SK-N-SH treated with all-trans-retinoic acid at 6 μM for 48 hours (cell line): ENCODE measurements at places on chromosomes 1 and 21.

GRCh38 chr21:42305707-42306147 is 9.5 kb downstream of the TFF3 start:
- no peak for ATAC-seq

DNA sequence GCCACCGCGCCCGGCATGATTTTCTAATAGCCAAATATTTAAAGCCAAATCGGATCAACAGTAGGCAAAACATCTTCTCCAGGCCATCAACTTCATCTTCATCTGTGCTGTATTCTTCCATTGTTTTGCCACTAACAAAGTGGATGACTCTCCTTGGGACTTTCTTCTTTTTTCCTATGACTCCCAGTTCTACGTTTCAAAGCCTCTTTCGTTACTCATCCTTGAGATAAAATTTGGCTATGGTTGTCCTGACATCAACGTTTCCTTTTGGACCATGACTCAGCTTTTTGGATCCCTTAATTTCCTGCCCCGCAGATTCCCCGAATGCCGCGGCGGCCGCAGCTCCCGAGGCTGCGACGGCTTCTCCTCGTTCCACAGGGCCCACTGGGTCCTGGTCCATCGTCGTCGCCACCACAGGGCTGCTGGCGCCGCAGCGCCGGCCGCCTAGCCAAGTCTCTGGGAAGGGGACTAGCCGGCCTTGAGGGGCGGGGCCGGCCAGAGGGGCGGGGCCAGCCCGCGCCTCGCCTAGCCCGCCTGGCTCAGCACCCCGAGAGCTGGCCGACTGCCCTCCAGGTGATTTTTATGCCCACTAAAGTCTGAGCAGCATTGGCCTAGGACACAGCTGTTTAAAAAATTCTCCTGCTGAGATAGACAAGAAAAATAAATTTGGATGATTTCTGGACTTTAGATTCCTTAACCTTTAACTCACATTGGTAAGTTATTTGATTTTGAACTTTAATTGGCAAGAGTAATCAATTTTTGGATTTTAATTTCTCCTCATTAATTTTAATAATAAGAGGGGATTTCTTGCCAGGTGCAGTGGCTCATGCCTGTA is 93.9 kb downstream of the ADCY10 start:
- peak; percentile 99 for ATAC-seq

- ATAC-seq, result no peak
Measured at GRCh38 chr1:247204177-247204647, 32.4 kb upstream of the ZNF124 start.

DNA sequence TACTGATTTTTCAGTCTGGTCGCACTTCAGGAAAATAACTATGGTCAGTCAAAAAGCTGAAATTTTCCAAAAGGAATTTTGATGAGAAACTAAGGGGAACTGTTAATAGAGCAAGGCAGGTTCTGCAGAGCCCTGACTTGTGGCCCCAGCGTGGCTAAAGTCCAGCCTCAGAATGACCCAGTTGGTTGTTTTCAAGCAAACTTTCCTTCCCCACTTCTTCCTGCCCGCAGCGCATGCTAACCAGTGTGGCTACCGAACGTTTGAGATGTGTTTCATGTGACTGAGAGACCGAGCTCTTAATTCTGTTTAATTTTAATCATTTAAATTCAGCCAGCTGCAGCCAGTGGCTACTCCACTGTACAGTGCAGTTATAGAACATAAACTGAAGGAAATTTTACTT is 6.2 kb upstream of the IL10RB start:
- no peak for ATAC-seq

DNA sequence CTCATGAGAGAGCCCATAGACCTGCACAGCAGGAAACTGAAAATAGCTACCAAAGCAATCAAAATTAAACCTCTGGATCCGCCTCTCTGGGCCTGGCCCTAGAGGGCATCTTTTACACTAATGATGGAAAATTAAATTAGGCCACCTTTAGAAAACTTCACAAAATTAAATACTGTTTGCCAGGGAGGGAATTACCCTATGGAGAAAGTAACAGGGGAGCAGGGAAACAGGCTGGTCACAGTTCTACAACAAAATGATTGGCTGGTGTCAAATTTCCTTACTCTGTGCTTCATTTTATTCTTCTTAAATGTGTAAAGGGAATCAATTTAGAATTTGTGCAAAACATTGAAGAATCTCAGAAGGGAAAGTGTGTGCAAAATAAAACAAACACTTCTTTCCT is 62.4 kb downstream of the SPATA46 start:
- ATAC-seq, result no peak

- peak; percentile 80 for ATAC-seq
Measured at GRCh38 chr21:29298348-29299045, at the start of gene BACH1. TSS of gene BACH1 (plus strand) at chr21:29298922. CDS start at chr21:29321281, 22,359 bp downstream.

DNA sequence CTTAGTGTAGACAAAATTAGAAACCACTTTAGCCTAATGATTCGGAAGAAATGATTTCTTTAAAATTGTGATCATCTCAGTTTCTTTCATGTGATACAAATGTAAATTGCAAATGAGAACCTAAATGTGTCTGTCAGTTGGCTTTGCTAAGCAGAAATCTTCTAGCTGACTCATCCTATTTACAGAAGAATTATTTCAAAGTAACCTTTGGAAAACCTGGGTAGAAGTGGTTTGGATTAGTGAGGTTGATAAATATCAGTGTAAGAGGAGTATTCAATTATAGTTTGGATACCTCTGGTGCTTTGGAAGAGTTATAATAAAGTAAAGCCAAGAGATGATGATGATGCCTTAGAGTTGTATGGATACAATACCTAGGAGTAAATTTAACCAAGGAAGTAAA is 37.4 kb downstream of the CC2D1B start:
- peak; percentile 27; the same call in 1 of the 3 replicates for ATAC-seq

- no peak for ATAC-seq
Measured at GRCh38 chr1:223088713-223089240, 54.3 kb downstream of the TLR5 start.

DNA sequence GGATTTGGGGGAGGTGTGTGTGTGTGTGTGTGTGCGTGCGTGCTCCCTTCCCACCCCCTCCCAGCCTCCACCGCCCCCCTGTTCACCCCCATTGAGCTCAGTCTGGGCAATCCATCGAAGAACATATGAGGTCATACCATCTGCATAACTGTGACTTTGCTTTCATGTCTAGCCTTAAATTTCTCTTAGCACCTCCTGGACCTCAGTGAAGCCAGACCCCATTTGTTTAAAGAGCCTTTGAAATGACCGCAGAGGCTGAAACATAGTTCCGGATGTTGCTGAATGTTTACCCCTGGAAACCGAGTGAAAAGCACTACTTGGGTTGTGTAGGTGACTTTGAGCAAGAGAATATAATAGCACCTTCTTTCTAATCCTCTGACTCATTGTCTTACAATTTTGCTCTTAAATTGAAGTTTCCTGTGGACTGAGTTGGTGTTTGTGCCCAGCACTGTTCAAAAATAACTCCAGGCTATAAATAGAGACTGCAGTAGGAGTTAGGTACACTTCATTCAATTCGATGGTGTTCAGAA is 75.4 kb downstream of the UBE4B start:
- peak; percentile 93 for ATAC-seq

DNA sequence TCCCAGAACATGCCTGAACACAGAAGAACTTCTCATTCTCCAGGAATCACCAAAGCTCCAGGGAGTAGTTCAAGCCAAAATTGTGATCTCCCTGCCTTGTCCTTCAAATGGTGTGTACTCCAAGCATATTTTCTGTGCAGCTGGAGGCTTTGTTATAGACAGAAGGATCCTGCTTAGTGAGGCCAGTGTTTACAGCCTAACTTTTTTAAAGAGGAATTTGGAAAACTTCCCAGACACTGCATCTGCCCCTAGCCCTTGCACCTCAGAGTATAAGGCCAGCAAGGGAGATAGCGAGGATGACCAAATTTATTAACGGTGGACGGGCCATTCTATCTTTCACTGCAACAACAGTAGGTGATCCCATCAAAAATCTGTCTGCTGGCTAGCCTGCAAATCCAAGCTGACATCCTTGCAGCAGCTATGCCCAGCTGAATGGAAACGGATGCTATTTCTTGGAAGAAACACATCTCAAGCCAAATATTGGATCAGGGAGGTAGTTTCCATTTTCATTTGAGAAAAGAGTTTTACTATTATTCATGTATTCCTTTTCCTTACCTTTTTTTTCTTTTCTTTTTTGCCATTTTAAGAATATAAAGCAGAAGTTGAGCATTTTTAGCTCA is 249.8 kb downstream of the USH2A start:
- no peak; the same call in 2 of the 3 replicates for ATAC-seq

DNA sequence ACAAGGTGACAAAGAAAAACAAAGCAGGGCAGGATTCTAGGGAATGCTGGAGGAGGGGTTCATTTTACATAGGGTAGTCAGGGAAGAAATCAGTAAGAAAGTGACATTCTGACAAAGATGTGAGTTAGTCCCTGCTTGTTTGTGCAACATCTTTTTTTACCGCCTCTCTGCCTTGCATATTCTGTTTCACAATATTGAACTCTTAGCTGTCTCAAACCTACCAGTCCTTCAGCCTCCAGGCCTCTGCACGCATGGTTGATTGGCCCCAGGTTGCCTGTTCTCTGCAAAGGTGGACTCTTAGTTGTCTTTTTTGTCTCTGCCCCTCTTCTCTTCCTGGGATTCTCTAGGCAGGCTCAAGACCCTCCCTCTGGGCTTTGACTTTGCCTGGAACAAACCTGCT is 152.2 kb upstream of the RUNX1 start:
- ATAC-seq, result no peak

- peak; percentile 92 for ATAC-seq
Measured at GRCh38 chr1:218529646-218530300, 184.6 kb downstream of the TGFB2 start.

DNA sequence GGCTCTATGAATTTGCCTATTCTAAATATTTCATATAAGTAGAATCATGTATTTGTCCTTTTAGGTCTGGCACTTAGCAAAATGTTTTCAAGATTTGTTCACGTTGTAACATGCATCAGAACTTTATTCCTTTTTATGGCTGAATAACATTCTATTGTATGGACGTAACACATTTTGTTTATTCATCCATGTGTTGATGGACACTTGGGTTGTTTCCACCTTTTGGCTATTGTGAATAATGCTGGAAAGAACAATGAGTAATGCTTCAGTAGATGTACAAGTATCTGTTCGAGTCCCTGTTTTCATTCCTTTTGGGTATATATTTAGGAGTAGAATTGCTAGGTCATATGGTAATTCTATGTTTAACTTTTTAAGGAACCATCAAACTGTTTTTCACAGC is 24.7 kb downstream of the SLC35A3 start:
- ATAC-seq, result no peak

DNA sequence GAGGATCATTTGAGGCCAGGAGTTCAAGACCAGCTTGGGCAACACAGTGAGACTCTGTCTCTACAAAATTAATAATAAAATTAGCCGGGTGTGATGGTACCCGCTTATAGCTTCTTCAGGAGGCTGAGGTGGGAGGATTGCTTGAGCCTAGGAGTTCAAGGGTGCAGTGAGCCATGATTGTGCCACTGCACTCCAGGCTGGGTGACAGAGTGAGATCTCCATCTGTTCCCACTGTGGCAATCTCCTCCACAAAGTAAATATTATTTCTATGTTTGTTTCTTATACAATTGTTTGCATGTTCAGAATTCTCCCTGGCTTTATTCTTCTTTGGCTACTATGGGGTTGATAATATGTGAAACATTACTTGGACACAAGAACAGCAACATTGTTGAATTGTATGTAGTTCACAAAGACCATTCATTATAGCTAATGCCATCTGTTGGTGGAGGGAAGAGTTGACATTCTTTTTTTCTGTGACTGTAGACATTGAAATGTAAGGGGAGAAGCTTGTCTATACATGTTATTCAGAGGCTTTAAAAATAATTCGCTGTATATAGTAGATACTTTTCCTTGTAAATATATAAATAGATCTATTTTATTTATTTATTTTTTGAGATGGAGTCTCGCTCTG is 47.8 kb upstream of the SRSF10 start:
- peak; percentile 91 for ATAC-seq

DNA sequence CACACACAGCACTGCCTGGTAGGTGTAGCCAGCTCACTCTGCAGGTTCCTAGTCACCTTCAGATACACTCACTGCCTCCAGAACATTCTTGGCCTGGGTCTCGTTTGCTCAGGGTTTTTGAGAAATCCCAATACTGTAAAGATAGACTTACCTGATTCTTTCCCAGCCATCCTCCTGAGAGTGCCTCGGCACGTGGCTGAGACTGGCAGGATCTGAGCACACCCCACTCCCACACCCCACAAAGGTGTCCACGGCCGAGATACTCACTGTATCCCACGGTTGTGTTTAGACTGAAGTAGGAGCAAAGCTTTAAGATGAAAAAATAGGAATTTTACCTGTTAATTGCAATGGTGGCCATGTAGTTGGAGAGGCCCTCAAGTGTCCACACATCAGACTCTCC is 33.4 kb downstream of the SNAP47 start:
- no peak for ATAC-seq

- no peak for ATAC-seq
Measured at GRCh38 chr1:235806123-235806522, 60.6 kb downstream of the LYST start.

GRCh38 chr1:1876335-1876930 is 14.5 kb downstream of the GNB1 start:
- ATAC-seq, result no peak

DNA sequence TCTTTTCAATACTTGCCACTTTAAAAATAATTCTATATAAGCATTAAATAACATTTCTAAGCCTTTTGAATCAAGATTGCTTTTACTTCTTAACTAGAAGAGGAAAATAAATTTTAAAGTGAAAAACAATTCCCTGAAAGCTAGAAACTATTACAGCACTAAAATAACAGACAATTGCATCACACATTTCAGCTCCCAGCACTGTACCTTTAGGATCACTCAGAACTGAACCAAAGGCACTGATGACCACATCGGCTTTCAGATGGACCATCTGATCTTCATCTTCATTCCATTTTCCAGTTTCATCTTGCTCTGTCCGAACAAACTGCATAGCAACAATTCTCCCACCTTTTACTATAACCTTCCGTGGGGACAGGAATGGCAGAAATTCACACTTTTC is 347.3 kb downstream of the DPYD start:
- no peak for ATAC-seq

DNA sequence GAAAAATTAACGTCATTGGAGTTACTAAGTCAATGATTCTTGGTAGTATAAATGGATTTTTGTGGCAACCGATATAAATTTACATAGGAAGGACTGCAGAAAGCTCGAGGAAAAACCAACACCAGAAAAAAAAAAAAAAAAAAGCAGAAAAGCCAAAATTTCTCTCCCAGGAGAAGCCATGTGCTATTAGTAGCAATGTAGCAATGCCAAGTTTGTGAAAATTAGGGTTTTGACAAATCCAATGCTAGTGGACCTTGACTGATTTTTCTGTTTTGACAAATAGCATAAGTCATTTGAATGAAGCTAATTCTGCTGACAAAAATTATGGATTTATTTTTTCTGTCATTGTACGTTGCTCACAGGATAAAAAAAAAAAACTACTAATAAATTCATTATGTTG is 1561.9 kb downstream of the MRPL39 start:
- ATAC-seq, result no peak
